ENCODE measurements at places on chromosomes 4 and X. TPM values are rescaled to one million over a fixed set of nuclear protein-coding genes. Genes with fewer than 3 reads are reported as not detected.

GRCh38 chr4:145830699-145831098, 107.9 kb downstream of the ZNF827 start:
- DNase-seq = no peak

GRCh38 chr4:183038436-183038835, 60.6 kb upstream of the WWC2 start:
- no peak for DNase-seq

DNA sequence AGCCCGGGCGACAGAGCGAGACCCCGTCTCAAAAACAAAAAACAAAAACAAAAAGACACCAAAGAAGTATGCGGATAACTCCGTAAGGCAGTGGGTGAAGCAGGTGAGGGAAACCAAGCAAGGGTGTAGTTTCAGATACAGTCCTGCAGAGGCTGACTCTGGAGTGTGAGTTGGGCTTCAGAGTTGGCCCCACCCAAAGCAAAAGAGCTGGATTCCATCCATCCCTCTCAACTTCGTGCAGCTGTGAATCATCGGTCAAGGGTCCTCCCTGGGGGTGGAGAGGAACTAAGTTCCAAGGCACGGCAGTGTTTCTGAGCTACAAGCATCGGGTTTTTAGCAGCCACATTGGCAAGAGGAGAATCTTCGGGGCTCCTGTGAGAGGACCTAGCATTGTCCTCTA, 43.9 kb upstream of the FAM9A start:
- no peak for DNase-seq

DNA sequence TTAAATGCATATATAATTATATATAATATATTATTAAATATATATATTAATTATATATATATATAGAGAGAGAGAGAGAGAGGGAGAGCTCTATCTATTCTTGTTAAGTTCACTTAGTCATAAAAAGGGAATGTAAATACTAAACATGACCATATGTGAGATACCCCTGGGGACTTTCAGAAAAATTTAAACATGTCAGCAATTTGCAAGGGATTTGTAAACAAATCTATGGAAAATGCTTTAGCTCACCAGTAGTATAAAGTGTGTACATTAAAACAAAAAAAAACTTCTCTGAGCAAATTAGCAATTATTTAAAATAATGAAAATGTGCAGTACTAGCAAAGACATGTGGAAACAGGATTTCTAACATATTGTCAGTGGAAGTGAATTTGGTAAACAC, 1755.5 kb downstream of the PCDH19 start:
- no peak for DNase-seq

DNA sequence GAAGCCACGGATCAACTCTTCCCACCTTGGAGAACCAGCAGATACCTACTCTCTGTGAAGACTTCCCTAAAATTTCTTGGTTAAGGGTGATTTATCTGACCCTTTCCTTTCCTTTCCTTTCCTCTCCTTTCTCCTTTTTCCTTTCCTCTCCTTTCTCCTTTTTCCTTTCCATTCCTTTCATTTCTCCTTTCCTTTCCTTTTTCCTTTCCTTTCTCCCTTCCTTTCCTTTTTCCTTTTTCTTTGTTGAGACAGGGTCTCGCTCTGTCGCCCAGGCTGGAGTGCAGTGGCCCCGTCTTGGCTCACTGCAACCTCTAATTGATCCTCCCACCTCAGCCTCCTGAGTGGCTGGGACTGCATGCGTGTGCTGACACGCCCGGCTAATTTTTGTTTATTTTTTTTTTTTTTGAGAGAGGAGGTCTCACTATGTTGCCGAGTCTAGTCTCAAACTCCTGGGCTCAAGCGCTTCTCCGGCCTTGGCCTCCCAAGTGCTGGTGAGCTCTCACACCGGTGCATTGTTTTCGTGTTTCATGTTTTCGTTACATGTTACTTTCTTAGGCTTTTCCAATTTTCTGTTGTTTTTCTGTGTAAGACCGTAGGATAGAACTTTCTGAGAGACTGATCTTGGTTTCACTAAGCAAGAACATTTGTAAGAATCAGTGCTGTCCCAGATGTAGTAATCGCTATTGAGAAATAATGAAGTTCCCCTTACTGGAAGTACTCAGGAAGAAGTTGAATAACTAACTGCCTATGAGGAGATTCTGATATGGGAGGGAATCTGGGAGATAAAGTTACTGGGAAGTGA, 2.0 kb downstream of the TMEM165 start:
- DNase-seq = no peak

- DNase-seq = no peak
These were observed 178.4 kb upstream of the NWD2 start for GRCh38 chr4:37066159-37066558.

- no peak for DNase-seq
These were observed 576.9 kb upstream of the PCDH10 start for GRCh38 chr4:132572210-132572609.

GRCh38 chrX:109707319-109707718, 25.7 kb downstream of the ACSL4 start:
- no peak for DNase-seq

- no peak for DNase-seq
These were observed 2.0 kb downstream of the PRKX start for GRCh38 chrX:3711331-3711917.

GRCh38 chrX:77786365-77786680, 307 bp upstream of the ATRX start:
- no peak for DNase-seq

- no peak for DNase-seq
These were observed 5.3 kb downstream of the MCF2 start for GRCh38 chrX:139702658-139703057.

GRCh38 chr4:81844717-81845116, 373.0 kb upstream of the RASGEF1B start:
- DNase-seq = peak; percentile 94

- DNase-seq = no peak
These were observed 86.0 kb downstream of the SCD5 start for GRCh38 chr4:82712561-82712960.

GRCh38 chr4:182175788-182176519, 67.2 kb upstream of the TENM3 start:
- no peak for DNase-seq

DNA sequence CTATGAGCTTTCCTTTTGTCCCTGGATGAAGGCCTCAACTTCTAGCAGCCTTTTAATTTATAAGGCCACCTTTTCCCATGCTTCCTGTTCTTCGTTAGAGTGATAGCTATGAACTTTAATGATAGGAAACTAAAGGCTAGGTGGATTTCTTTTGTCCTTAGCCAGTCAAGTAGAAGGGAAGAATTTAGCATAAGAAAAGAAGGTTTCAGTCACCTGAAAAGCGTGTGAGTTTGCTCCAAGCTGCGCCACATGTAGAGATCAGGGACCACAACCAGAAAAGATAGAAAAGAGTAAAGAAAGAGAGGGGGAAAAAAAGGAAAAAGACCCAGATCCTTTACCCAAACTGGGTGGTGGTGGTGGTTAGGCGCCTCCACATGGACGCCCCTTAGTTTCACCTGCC, 28.6 kb downstream of the LUZP4 start:
- no peak for DNase-seq

- no peak for DNase-seq
These were observed 310.3 kb upstream of the ZFP42 start for GRCh38 chr4:187685247-187685646.

- DNase-seq = no peak
These were observed 129.2 kb upstream of the PAK3 start for GRCh38 chrX:110966839-110967238.

DNA sequence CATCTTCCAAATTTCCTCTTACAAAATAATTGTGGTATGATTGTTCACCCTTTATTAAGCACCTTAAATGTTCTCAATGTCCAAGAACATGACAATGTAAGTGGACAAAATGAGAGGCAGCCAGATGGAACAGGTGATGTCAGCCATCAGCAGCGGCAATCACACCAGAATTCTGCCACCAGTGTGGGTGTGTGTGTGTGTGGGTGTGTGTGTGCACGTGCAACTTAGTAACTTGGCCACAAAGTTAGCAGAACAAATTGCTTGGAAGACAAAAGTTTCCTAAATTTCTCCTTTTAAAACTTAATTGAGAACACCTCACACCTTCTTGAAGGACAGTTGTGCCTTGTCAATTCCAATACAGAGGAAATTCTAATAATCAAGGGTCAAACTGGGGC, 18.7 kb downstream of the LNX1 start:
- DNase-seq = no peak

DNA sequence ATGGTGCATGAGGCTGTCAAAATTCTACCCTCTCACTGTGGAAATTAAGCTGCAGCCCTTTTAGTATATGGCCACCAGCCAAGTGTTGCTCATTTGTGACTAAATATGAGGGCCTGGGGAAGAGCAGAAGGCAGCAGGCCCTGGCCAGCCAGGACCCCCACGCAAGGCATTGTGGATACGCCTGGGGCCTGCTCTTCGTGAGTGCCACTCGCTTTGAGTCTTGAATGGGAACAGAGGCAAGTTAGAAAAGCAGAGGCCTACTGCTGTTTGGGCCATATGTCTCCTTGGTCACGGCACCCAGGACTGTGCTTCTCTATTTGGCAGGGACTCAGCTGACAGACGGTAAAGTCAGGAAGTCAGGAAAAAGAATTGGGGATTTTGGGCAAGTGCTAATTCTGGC, 10.9 kb downstream of the RTL5 start:
- DNase-seq = no peak

- no peak for DNase-seq
These were observed 468 bp downstream of the ZMYM3 start for GRCh38 chrX:71253253-71254091.

DNA sequence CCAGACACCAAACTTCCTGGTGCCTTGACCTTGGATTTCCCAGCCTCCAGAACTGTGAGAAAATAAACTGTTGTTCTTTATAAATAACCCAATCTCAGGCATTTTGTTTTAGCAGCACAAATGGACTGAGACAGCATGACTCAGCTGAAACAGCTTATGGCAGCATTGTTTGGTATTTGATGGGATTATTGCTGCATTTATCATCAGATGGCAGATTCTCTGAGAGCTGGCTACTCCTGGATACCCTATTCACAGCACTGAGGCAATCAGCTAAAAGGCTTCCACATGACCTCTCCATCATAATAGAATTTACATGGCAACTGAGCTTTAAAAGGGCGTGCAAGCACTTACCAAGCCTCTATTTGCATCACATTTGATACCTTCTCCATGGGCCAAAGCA, 623.1 kb upstream of the CPEB2 start:
- no peak for DNase-seq

DNA sequence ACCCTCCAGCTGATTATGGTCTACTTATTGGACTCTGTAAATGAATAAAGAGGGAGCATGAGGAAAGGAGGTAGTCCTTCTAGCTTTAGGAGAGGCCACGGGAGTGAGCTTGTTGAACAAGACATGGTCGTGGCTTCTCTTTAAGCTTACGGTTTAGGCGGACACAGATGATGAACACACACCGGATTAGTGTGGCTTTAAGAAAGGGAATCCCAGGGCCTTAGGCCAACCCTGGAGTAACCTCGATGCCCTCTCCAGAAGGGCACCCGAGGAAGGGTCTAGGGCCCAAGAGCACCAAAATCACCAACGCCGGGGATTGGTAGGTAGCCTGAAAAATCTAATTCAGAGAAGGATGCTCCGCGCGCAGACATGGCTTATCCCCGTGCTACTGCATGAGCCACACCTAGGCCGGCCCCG, 39.4 kb downstream of the ERVMER34-1 start:
- no peak for DNase-seq

GRCh38 chr4:1285790-1286553, 3.7 kb upstream of the MAEA start:
- peak; percentile 82 for DNase-seq

- DNase-seq = no peak
These were observed 30.5 kb downstream of the FGF2 start for GRCh38 chr4:122857160-122857559.

DNA sequence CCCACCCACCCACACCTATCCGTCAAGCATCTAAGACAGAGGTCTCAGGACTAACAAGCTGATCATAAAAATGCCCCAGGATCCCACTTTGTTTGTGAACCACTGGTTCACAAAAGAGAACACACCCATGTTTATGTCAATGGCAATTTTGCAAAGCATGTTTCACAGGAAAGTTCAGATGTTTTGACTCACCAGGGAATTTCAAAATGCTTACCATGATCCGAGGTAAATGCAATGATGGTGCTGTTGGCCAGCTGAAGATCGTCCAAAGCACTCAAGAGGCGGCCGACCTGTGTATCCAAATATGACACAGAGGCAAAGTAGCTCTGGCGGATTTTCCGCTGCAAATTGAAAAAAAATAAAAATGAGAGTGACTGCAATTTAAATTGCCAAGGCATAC, 15.0 kb downstream of the IDS start:
- no peak for DNase-seq

Gene TMEM144
- 4.9 TPM for total RNA-seq

Gene PSAPL1
- 570 TPM for total RNA-seq

Gene TEX13B
- total RNA-seq = not detected

Gene DCK
- 30.4 TPM for total RNA-seq

Gene CXCL10
- not detected for total RNA-seq

Gene KLF8
- total RNA-seq = 48.1 TPM

Gene PCDH7
- total RNA-seq = 41.3 TPM

Gene SOWAHB
- 6.3 TPM for total RNA-seq

Gene GLRA3
- not detected for total RNA-seq

Gene NRK
- total RNA-seq = 0.05 TPM

Gene TCEAL6
- total RNA-seq = not detected

Gene SPARCL1
- 259 TPM for total RNA-seq

Gene ATP8A1
- 5.4 TPM for total RNA-seq

Gene RBM47
- 52.9 TPM for total RNA-seq

Measured in lower leg skin (tissue), 4 donors.